ENCODE measurements at places on chromosomes 2 and 18.

GRCh38 chr2:181861379-181861778 lies 30.2 kb upstream of the ITPRID2 start:
- DNase-seq = no peak

GRCh38 chr18:73352546-73352945 lies 484.8 kb upstream of the NETO1 start:
- DNase-seq = no peak

DNA sequence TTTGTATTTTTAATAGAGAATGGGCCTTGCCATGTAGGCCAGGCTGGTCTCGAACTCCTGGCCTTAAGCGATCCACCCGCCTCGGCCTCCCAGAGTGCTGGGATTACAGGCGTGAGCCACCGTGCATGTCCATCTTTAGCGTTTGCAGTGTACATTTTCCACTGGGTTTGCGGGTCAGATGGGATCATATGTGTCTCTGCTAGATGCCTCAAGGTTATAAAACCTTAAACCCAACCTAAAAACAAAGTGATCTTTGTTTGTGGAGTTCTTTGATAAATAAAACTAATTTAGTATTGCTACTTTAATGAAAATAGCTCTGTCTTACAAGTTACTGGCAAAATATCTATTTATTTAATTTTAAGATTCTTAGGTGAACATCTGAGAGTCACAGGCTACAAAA lies 13.1 kb upstream of the ALPG start:
- DNase-seq = no peak

GRCh38 chr2:119694845-119695521 lies 16.0 kb downstream of the TMEM177 start:
- no peak for DNase-seq

GRCh38 chr2:38130876-38131275 lies 54.9 kb upstream of the CYP1B1 start:
- DNase-seq = no peak

DNA sequence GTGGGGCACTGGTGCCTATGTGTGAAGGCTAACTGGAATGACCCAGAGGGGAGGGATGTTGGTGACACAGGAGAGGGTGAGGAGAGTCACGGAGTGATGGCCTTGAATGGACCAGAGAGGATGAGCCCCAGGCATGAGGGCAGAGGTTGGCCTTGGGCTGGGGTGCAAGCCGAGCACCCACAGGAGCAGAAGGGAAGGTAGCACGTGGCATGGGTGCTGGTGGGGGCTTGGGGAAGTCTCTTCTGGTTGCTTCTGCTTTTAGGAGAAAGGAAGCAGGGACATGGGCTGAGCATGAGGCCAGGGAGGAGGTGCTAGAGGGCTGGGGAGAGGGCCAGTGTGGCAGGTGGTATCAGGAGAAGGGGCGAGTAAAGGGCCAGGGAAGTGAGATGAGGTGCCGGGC lies 183.8 kb downstream of the DYSF start:
- DNase-seq = no peak

DNA sequence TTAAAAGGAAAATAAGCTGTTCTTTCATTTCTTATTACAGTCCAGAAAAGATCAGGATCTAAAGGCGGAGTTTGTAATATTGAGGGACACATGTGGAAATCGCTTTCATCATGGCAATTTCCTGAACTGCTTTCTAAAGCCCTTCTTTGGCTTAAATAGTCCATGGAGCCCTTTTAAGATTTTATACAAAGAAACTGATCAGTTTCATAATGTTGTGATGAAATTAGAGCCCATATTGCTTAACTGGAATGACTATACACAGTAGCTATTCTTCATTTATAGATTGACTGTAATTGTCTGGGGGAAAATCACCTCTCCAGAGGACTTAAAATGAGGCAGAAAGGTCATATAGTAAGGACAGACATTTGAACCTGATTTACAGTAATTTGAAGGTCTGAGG lies 322.2 kb downstream of the ETAA1 start:
- no peak for DNase-seq

DNA sequence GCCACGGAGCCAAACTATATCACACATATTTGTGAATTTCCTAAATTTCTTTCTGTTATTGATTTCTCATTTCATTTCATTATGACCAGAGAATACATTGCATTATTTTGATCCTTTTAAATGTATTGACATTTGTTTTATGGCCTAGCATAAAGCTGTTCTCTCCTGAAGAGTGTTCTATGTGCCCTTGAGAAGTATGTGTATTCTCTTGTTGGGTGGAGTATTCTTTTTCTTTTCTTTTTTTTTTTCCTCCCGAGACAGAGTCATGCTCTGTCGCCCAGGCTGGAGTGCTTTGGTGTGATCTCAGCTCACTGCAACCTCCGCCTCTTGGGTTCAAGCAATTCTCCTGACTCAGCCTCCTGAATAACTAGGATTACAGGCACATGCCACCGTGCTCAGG lies 5.2 kb downstream of the HAUS1 start:
- no peak for DNase-seq

- no peak for DNase-seq
These were observed 18.7 kb downstream of the C2orf92 start for GRCh38 chr2:97688062-97688827.

DNA sequence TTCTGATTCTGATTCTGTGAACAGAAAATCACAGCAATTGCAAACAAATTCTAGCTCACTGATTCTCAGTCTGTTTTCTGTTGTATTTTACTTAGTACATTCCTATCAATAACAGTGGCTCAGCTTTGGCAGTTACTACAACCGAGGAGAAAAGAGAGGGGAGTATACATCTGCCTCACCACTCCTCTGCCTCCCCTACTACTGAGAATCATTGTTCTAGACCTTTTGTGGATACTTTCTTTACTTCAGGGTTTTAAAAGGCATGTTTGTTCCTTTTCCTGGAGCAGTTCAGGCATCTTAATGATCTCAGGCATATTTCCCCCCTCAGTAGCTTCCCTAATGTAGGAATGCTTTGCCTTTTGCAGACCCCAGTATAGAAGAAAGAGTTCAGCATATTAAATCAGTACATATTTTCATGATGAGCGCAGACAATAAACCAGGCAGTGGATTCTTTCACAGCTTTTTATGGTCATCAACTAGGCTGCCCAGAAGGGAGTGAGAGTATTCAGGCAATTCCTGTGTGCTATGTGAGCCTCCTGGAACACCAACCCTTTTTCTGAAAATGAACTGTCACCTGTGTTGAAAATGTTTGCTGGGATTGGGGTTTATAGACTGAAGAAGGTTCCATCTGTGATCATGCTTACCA lies 10.3 kb downstream of the STAMBP start:
- DNase-seq = no peak

DNA sequence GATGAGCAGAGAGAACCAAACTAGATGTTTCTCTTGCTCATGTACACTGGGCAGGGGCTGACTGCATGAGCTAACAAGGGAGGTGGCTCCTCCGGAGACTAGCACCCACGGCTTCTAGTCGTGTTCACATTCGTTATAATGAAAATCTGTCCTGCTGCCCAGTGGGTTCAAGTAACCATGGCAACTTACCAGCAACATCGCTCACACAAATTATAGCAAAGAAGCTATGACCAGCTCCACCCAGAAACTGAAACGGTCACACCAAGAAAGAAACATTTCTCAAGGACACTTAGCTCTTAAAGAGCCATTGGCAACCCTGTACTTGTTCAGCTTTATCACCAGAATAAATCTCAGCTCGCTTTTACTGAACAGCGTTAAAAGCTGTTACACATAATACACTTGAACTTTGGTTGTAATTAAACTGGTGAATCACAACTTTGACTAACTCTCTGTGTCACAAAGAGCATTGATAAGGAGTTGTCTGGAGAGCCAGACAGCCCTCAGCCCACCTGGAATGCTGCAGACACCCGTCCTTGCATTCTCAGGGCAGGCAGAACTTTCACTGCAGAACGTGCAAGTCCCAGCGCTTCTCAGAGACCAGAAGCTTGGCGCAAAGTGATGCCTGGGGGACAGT lies 141.2 kb downstream of the PID1 start:
- DNase-seq = no peak

GRCh38 chr18:55790296-55790695 lies 202.3 kb upstream of the TCF4 start:
- DNase-seq = no peak

- DNase-seq = no peak
These were observed 125.0 kb downstream of the MTCL1 start for GRCh38 chr18:8830067-8831060.

GRCh38 chr2:240834377-240834975 lies 14.5 kb upstream of the KIF1A start:
- DNase-seq = no peak

GRCh38 chr2:235990344-235990743 lies 177.8 kb downstream of the GBX2 start:
- no peak for DNase-seq

Data from CD4-positive, alpha-beta T cell treated with Interleukin-21 for 1 hour (primary cell).